T1000 (cell line): ENCODE measurements at places on chromosomes 4 and X.
A peak's percentile ranks its signal among the peaks of the same experiment; 100 is the strongest.

DNA sequence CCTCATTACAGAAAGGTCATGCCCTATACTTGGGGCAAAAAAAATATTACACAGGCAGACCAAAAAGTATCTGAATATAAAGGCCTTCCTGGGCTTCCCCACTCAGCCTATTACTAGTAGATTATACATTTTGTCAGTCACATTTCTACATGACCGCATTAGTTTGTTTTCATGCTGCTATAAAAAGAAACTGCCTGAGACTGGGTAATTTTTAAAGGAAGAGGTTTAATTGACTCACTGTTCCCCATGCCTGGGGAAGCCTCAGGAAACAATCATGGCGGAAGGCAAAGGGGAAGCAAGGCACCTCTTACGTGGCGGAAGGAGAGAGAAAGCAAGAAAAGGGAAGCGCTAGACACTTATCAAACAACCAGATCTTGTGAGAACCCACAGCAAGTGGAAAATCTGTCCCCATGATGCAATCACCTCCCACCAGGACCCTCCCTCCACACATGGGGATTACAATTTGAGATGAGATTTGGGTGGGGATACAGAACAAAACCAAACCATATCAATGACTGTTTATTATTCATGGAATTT is 1312.0 kb downstream of the PCDH7 start:
- DNase-seq, result no peak

GRCh38 chrX:120235284-120235683 is 15.3 kb upstream of the ZBTB33 start:
- no peak for DNase-seq

DNA sequence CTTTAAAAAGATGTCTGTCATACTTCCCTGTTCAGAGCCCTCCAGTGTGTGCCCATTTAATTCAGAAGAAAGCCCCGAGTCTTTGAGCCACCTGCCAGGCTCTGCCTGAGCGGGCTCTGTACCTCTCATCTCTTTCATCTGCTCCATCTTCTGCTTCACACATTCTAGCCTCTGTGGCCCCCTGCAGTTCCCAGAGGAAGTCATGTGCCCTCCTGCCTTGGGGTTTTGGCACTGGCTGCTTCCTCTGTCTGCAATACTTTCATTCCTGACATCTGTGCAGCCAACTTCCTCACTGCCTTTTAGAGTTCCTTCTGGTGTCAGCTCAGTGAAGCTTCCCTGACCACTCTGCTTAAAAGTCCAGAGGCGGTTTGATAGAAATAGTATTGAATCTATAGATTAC is 6.2 kb upstream of the STK32B start:
- no peak for DNase-seq

DNA sequence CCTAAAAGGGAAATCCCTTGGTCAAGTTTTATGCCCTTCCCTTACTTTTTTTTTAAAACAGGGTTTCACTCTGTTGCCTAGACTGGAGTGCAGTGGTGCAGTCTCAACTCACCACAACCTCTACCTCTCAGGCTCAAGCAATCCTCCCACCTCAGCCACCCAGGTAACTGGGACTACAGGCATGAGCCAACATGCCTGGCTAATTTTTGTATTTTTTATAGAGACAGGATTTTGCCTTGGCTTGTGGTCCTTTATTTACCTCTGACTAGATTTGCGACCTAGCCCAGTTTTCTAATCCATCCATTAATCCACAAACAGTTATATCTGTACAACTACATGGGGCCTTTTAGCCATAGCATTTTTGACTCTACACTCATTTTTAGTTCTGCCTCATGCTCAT is 23.7 kb downstream of the CDS1 start:
- no peak for DNase-seq

DNA sequence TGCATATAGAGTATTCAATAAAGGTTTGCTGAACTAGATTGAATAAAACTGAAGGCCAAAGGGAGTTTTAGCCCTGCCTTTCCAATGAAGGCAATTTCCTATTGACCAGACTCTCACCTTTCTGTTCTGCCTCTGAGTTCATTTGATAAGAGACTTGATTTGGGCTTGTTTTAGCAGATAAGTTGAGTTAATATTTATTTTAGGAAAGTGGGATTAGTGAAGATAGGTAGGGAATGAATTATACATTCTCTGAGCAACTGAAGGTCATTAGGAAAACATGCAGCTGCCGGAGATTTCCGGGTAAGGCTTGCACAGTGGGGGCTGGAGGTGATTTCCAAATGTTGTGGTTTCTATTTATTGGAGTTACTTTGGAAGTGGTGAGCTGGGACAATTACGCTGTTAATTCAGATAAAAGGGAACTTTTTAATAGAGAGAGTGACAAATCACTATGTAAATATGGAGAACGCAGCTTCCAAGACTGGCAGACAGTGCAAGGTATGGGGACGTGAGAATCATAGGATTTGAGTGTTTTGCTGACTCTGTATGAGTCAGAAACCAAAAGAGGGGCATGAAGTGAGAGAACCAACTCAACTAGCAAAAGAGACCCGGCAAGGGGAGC is 553.6 kb upstream of the BOD1L1 start:
- DNase-seq, result peak; percentile 64

DNA sequence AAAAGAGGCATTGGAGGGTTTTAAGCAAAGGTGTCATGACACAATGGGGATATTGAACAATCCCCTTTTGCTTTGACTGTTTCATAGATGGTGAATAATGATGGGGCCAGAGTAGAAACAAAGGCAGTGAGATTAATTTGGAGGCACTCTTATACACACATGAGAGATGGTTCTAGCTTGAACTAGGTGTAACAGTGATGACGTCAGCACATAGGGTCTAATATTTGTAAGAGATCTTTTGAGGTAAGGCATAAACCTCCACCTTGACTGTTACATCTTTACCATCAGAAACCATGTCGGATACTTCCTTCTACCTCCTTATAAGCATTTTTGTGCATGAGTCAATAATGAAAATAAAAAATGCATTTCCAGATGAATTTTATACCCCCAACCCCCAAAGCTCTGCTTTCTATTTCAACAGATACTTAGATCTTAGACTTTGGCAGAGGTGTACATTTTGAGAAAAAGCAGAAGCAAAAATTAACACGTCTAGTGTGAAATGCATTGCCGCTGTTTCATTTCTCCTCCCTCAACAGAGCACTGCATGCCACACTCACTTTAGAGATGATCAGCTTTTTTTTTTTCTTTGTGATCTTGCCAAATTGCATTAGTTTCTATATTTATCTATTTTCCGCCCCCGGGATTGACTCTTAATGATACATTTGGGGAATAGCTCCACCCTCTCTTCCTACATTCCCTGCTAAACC is 87.2 kb downstream of the HS3ST1 start:
- DNase-seq, result no peak

DNA sequence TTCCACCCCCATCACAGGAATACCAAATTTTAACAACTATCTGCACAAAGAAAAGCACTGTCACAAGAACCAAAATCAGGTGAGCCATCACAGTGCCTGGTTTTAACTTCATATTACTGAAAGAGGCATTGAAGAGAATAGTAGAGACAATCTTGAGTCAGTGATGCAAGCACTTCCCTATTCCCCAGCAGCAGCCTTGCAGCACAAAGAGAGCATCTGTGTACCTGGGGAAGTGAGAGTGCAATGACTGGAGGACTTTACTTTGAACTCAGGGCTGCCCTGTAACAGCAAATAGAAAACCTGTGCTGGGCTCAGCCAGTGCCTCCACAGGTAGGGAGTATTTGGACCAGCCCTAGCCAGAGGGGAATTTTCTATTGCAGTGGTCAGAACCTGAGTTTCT is 361.8 kb downstream of the TEX13C start:
- DNase-seq, result no peak

DNA sequence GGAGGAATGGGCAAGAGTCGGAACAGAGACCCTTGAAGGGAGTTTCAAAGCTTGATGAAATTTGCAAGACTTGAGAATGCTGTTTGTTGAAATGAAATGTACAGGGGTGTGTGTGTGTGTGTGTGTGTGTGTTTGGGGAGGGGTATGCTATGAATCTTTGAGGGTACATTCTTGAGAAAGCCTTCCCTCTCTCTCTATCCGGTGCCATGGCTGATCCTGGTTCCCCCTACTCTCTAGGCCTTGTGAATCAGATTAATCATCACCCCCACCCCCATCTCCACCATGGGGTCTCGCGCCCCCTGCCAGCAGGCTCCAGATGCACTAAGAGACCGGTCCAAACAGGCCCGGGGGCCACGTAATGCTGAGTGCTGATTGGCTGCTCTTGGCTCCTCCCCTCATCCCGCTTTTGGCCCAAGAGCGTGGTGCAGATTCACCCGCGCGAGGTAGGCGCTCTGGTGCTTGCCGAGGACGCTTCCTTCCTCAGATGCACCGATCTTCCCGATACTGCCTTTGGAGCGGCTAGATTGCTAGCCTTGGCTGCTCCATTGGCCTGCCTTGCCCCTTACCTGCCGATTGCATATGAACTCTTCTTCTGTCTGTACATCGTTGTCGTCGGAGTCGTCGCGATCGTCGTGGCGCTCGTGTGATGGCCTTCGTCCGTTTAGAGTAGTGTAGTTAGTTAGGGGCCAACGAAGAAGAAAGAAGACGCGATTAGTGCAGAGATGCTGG is at the start of gene HTR2C:
Gene HTR2C, plus strand, starts transcription at position 441 of the 729 bp plus-strand sequence. CDS start 142,851 bp downstream, outside the sequence.
- no peak for DNase-seq

DNA sequence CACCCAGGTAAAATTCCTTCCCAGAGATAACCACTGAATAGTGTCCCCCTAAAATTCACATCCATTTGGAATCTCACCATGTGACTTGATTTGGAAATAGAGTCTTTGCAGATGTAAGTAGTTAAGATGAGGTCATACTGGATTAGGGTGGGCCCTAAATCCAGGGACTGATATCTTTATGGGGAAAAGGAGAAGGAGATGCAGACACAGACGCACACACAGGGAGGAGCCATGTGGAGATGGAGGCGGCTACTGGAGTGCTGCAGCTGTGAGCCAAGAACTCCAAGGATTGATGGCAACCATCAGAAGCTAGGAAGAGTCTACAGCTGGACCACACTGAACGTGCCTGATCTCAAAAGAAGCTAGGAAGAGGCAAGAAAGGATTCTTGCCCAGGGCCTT is 96.6 kb upstream of the SRD5A3 start:
- DNase-seq, result no peak

- DNase-seq, result no peak
Observed at GRCh38 chrX:134167591-134168203, 69.3 kb upstream of the CCDC160 start.

GRCh38 chr4:158422546-158422945 is 99.1 kb upstream of the RXFP1 start:
- DNase-seq, result no peak

DNA sequence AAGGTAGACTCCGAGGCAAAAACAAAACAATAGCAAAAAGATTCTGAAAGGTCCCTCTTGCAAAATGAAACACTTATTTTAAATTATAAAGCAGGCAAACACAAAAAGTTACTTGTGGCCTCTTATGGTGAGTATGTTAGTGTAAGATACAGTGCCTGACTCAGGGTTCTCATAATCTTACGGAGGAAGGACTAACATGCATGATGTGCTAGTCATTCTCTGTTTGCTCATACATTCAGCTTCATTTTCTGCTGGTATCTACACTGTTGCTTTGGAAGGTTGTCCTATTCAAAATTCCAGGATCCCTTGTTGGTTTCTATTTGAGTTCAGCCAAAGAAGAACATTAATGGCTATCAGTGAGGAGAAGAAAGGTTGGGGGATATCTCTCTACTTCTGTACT is 249.1 kb upstream of the FAM47A start:
- DNase-seq, result no peak

DNA sequence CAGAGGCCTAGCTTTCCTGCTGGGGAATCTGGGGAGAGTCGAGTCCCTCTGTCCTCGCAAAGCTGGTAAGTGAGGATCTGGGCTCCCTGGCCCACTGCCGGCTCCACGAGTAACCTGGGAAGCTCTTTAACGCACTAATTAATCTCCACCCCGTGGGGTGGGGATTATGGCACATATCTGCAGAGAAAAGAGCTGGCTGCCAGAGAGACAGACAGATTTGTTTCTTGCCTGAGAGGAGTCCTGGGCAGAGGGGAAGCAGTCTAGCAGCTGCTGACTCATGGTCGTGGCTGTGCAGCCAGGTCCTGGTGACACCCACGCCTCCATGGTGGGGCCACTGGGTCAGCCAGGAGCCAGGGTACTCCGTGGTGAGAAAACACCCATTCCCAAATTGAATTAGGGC is 14.0 kb downstream of the SORCS2 start:
- DNase-seq, result no peak

- no peak for DNase-seq
Observed at GRCh38 chrX:137032341-137032694, 1.5 kb downstream of the GPR101 start.

DNA sequence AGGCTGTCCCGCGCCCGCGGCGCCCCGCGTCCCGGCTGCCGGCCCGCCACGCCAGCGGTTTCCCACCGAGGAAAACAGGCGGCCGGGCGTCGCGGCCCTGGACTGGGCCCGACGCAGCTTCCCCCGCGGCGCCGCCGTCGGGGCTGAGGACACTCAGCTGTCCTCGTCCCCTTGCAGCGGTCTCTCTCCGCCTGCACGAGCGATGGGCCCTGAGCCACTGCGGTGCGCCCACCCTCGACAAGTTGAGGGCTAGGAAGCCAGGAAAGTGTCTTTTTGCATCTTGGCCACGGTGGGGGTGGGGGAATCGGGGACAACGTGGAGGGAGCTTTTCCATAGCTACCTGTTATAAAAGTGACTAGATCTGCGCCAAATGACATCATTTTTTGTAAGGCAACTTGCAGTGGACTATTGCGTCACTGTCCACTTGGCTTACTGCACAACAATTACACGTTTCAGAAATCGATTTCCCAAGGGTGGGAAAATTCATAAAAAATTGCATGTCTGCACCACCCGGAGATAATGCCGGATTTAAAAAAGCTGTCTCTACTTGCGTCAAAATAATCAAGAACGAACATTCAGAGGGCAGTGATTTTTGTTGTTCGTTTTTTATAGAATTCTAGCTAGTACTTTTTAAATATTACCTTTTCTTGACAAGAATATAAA is 1.1 kb downstream of the KLHL15 start:
- DNase-seq, result no peak

GRCh38 chr4:102608190-102608589 is 107.0 kb downstream of the NFKB1 start:
- no peak for DNase-seq

DNA sequence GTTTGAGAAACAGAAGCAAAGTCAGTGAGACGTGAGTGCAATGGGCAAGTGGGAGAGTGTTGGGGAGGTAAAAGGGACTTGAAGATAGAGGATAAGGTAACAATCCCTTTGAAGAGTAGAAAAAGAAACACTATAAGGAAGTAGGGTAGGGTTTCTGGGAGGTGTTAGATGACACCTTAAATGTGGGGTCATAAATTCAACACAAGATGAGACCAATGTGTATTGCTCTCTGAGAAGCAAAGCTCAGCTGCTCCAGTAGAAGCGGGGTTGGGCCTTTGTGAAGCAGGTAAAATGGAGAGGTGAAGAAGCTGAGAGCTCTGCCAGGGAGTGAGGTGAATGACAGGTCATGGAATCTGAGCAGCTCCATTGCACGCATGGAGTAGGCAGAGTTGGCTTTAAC is 85.3 kb downstream of the REELD1 start:
- DNase-seq, result no peak

- no peak for DNase-seq
Observed at GRCh38 chrX:3268829-3269228, 77.6 kb downstream of the MXRA5 start.

GRCh38 chr4:26048950-26049349 is 134.9 kb downstream of the SMIM20 start:
- DNase-seq, result no peak
